Activated T-helper 1 cell treated with anti-CD3 and anti-CD28 coated beads, Interleukin-2, amount 50 U/mL, for 16 hours (primary cell): ENCODE measurements at places on chromosomes 11 and 22.

DNA sequence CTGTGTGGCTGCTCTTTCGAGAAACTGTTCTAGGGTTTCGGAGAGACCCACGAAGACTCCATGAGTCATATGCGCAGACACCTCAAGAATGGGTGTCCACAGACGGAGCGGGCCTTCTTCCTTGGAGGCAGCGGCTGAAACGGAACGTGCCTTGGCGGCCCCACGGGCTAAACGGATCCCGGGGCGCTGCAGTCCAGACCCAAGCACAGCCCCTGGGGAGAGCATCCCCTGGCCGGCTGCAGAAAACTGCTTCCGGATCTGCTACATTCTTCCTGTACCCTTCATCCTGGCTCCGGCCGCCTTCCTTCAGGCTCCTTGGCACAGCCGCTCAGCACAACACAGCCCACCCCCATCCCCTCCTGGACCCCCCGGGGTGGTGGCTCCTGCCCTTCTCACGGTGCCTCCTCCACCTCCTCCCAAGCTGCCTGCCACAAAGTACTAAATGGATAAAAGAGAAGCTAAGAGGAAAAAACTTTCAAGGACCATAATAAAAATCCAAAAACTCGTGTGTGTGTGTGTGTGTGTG lies 25.4 kb downstream of the CPT1A start:
- no peak for DNase-seq

DNA sequence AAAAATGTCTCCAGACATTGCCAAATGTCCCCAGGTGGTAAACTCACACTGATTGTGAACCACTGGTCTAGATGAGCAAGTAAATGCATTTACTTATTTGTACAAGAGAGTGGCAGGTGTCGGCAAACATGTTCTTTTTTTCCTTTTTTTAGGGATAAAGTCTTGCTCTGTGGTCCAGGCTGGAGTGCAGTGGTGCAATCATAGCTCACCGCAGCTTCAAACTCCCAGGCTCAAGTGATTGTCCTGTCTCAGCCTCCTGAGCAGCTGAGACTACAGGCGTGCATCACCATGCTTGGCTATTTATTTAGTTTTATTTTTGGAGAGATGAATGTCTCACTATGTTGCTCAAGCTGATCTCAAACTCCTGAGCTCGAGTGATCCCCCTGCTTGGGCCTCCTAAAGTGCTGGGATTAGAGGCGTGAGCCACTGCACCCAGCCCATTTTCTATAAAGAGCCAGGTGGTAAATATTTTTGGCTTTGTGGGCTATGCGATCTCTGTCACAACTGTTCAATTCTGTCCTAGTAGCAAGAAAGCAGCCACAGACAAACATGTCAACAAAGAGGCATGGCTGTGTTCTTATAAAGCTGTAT lies 1.4 kb downstream of the VPREB1 start:
- DNase-seq = no peak

GRCh38 chr22:46992121-46992731 lies 229.8 kb downstream of the TBC1D22A start:
- no peak for DNase-seq

DNA sequence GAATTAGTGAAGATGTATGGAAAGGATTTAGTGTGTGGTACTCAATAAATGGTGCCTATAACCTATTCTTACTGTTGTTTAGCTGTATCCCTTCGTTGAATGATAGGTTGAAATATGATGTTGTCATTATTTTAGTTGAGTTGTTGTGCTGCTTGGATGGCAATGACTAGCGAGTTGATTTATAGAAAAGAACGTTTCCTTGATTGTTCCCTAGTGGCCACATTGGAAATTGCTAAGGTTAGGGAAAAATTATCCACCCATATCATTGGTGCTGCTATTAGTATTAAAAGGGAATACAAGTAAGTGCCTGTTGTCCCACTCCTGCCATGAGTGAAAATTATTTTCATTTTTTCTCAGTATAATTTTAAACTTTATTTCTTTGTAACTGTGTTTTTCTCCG lies 14.5 kb downstream of the EMSY start:
- no peak for DNase-seq

- no peak for DNase-seq
Measured at GRCh38 chr11:116990061-116990473, 108.2 kb downstream of the SIK3 start.

GRCh38 chr22:25142102-25142501 lies 57.6 kb upstream of the CRYBB3 start:
- no peak for DNase-seq

DNA sequence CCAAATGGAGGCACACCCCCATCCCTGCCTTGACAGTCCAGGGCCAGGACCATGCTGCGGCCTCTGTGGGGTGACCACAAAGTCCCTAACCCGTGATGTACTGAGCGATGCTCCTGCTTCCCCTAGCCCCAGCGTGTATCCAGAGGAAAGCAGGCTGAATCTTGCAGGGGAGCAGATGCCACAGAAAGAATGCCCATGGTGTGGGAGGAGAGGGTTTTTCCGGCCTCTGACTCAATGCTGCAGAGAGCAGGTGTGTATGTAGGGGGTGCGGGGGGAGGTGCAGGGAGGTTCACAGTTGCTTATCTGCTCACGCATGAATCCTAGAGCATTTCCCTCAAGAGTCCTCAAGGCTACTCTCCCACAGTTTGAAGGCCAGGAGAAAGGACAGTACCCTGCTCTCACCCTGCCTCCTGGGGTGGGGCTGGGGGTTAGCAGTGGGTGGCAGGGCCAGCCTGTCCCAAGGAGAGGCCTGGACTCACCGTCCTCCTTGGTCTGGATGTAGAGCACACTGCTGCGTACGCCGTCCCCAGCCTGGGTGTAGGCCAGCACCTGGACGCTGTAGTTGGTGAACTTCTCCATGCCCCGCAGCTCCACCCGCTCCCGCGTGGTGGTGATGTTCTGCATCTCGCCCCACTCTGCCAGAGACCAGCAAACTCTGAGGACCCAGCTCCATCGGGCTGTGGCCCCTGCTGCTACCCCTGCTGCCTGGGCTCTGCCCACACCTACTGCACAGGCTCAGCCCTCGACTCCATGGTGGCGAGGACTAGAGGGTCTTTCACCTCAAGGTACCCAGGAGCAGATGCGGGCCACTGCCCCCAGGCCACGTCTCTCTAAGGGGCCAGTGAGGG lies 130.8 kb downstream of the CEP164 start:
- no peak for DNase-seq

DNA sequence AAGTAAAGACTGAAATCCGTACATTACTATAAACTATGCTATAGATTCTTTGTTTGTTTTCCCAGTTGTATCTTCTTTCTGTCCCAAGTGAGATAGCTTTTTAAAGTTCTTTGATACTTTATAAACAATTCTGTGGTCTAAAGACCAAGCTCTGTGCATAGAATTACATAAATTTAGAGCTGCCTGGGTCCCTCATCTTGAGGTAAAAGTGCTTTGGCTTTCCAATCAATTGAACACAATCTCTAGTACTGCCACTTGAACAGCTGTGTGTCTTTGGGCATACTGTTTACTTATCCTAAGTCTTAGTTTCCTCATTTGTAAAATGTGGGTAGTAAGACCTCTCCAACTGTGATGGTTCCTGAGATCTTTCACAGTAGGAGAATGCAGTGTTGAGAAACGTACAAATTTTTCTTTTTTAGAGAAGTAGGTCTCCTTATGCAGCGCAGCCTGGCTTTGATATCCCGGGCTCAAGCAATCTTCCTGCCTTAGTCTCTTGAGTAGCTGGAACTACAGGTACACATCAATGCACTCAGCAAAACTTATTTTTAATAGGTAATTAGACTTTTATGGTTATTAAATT lies 2.5 kb upstream of the EED start:
- no peak for DNase-seq

DNA sequence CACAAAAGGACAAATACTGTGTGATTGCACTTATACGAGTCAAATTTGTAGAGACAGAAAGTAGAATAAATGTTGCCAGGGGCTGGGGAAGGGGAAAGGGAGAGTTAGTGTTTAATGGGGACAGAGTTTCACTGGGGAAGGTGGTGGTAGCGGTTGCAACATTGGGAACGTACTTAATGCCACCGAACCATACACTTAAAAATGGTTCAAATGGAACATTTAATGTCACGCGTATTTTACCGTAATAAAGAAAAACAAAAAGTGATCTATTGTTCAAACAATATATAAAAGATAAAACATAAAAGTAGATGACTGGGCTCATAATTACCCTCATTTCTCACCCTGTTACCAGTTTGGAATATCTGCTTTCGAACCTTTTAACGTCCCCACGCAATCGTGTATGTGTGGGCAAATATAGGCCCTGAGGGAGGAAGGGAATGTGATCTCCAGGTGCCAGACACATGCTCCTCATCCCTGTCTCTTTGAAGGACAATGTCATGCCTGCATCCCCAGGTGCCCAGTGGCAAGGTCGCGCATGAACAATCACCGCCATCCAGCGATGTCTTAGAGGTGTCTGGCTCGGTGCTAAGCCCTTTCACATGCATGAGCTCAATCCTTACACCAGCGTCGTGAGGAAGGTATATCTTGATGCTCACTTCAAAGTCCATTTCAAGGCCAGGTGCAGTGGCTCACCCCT lies 35.3 kb downstream of the LIF start:
- DNase-seq = no peak

- DNase-seq = no peak
Measured at GRCh38 chr11:3195251-3196160, 23.1 kb downstream of the MRGPRG start.

GRCh38 chr11:73998846-73999575 lies 9.9 kb downstream of the UCP3 start:
- no peak for DNase-seq
